Activated naive CD4-positive, alpha-beta T cell treated with anti-CD3 and anti-CD28 coated beads, Interleukin-2, amount 50 U/mL, for 72 hours (primary cell): ENCODE measurements at places on chromosomes 7 and 10.

DNA sequence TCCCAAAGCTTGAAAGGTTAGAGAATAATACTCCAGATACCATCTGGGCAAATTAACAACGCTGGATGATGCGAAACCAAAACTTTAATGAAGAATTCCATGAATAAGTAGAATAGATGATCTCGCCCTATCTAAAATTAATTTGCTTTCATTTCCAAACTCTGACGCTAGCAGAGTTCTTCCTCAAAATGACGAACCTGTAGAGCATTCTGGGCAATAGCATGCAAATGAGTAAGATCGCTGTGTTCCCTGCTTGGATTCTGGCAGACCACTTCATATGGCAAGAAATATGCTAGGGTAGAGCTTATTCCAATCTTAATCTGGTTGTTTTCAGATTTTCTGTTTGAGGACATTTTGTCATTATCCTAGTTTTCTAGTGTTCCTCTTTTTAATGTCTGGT, 36.1 kb upstream of the SMNDC1 start:
- no peak for DNase-seq

- no peak for DNase-seq
Observed at GRCh38 chr10:131697476-131698128, 203.2 kb upstream of the PPP2R2D start.

GRCh38 chr7:143407287-143408251, 1.1 kb downstream of the EPHA1 start:
- no peak for DNase-seq

DNA sequence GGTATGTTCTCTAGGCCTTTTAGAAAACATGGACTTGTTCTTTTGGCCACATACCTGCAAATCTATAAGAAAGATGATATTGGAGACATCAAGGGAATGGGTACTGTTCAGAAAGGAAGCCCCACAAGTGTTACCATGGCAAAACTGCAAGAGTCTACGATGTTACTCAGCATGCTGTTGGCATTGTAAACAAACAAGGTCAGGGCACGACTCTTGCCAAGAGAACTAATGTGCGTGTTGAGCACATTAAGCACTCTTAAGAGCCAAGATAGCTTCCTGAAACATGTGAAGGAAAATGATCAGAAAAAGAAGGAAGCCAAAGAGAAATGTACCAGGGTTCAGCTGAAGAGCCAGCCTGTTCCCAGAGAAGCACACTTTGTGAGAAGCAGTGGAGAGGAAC, 37.1 kb downstream of the SDK1 start:
- no peak for DNase-seq

GRCh38 chr10:123101872-123102271, 33.9 kb upstream of the HMX3 start:
- DNase-seq, result no peak

DNA sequence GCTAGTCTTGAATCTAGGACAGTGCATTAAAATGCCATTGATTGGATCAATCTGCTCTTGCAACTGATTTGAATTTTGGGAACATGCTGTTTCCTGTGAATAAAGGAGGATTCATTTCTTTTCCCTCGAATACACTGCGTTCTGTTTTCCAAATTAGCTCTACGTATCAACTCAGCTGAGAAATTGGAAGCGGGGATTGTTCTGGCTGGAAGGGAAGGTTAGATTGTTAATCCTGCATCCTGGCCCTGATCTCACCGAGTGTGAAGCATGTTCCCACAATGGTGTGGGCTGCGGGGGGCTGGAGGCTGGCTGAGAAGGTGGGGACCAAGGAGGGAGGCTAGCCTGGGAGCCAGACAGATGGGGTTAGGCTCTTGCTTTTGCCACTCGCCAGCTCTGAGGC, 17.6 kb downstream of the HTRA1 start:
- DNase-seq, result no peak

DNA sequence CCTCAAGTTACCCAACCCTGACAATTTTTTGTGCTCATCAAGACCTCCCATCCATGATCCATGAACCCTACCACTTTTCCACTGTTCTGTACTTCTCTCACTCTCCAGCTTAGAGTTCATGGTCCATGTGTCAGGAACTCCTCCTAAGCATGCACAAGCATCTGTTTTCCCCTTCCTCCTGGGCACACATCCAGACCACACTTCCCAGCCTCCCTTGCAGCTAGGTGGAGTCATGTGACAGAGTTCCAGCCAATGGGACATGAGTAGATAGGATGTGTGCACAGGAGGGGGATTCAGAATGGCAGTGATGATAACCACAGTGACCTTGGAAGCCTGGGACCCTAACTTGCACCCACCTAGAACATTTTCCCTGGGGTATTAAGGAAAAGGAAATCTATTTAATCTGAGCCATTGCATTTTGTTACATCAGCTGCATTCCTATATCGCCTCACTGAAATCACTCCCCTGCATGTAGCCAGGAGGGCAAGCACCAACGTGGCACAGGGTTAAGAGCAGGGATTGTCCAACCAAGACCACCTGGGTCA, 9.6 kb upstream of the FRMPD2 start:
- no peak for DNase-seq

- no peak for DNase-seq
Observed at GRCh38 chr7:26959290-26959689, 94.9 kb upstream of the SKAP2 start.

DNA sequence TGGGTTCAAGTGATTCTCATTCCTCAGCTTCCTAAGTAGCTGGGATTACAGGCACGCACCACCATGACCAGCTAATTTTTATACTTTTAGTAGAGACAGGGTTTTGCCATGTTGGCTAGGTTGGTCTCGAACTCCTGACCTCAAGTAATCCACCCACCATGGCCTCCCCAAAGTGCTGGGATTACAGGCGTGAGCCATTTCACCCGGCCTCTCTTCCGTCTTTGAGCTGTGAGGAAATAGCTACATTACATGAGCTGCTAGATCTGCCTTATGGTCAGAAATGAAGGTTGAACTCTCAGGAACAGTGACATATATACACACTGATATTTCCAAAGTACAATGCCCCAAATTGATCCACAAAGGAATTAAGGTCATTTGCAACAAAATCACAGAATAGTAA, 2.4 kb downstream of the BLVRA start:
- DNase-seq, result no peak

GRCh38 chr10:5449823-5450222, 37.5 kb downstream of the NET1 start:
- DNase-seq, result no peak

DNA sequence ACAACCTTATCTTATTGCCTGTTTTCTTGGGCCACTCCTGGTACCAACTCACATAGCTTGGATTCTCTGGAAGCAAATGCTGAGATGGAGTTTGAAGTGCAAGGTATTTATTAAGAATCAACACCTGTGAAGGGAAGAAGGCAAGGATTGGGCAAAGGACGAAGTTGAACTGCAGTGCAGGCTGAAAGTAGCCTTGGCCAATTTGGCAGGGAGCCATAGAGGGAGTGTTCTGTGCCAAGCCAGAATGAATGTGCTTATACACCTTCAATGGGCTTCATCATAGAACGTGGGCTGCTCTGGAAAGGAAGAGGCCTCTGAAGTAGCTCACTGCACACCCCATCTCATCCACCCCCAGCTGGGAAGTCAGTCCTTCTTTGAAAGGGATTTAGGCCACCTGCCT, 79.8 kb upstream of the IFRD1 start:
- no peak for DNase-seq

DNA sequence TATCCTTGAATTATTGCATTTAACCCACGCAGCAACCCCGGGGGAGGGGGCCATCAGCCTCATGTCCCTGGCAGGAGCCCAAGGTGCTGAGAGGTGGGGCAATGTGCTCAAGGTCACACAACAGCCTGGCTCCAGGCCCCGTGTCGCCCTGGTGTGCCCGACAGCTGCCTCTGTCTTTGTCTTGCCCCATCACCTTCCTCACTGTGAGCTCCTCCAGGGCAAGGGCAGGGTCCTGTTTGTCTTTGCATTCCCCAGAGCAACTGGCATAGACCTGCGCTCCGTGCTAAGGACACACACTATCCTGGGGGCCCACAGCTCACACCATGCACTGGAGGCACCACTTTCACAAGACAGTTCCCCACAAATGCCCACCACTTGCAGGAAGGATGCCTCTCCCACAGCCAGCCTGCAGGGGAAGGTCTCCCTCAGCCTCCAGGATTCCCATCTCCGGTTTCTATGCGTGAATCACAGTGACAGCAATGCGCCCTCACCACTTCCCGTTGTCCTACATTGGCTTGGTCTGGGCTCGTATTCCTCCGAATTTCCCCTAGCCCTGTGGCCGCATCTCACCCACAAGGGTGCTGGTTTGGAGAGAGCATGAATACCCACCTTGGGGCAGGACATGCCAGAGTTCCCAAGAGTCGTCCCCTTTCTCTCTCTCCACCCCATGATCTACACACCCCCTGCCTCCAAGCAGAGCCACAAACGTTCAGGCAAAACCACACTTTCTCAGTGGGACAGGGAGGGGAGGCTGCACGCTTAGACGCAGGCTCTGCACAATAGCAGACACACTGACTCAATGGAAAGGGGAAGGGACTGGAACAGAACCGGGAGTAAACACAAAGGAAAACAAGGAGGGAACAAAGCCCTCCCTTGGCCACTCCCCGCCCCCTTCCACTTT, 10.3 kb downstream of the ITPRIP start:
- DNase-seq, result no peak

DNA sequence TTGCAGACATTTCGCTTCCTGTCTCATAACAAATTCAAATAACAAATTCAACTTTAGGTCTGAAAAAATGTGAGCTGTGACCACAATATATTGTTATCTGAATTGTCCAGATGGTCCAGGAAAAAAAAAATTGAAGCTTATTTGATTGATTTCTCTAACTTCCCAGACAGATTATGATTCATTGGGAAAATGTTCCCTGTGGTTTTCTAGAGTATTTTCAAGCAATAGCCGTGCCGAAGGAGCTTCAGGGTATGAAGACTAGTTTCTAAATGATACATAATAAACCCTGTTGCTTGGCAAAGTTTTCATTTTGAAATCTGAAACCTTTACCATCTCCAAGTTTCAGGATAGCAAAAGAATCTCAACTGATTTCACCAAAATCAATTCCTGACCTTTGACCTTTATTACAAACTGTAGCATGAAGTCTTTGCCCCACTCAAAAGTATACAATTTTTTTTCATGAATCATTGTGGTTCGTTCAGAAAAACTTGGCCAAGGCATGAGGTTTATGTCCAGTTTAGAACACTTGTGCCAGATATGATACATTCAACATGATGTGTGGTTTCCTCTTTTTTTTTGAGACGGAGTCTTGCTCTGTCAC, 109.9 kb downstream of the JCAD start:
- no peak for DNase-seq

GRCh38 chr7:32569388-32570289, 74.3 kb downstream of the AVL9 start:
- DNase-seq, result no peak

DNA sequence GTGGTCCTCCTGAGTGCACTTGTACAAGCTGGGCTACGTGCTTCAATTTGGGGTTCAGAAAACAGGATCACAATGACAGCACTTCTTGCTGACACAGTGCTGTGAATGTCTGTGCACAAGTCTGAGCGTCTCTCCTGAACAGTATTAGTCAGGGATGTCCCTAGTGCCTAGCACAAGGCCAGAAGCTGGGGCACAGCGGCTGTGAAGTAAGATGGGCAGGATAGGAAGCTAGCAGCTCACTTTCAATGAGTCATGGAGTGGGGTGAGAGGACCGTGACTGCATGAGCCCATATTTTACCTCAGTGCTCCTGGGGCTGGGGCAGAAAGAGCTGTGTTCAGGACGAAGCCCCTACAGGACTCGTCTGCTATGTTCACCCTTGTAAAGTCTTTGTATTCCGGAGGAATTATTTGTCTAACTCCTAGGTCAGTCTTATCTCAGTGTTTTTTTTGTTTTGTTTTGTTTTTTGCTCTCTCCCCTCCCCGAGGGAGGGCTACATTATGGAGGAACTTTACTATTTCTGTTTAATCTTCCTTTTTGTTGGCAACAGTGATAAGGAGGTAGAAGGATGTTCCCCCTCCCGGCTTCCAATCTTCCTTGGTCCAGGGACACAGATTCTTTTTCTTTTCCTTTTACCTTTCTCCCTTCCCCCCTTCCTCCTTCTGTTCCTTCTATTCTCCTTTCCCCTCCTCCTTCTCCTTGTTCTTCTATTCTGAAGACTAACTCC, 2.8 kb upstream of the LRMDA start:
- no peak for DNase-seq

DNA sequence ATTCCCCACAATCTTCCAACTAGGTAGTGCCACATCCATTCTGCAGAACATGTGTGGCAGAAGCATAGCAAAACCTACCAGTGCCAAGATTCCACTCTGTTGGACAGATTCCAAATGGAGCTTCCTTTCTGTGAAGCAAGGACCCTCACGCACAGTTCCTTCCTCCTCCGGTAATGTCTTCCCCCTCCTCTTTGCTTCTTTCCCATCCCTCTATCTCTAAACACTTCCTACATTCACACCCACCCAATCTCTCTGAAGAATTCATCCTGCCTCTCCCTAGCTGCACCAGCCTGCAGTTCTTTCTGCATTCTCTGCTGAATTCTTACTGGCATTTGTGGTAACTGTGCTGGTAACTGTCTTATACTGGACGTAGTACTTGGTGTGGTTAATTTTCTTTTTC, 124.9 kb downstream of the RNLS start:
- no peak for DNase-seq

GRCh38 chr10:23558361-23558799, 119.5 kb downstream of the OTUD1 start:
- no peak for DNase-seq

GRCh38 chr7:111363099-111363498, 199.2 kb downstream of the IMMP2L start:
- no peak for DNase-seq

DNA sequence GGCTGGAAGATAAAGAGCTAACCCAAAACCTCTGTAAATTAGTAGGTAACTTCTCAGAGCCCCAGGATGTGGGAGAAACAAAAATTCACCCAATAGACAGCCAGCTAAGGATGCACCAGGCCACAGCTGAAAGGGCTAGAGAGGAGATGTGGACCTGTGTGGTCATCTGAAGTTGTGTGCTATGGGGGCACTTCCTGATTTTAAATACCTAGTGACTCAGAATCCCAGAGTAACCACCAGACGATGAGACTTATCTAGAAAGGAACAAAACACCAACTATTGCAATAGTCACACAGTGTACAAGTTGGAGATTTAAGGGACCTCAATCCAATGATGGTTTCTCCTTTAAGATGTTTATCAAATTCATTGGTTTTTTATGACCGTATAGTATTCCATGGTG, 408.3 kb upstream of the ANKRD30A start:
- DNase-seq, result no peak

GRCh38 chr7:90596671-90597562, 796 bp downstream of the CDK14 start:
- DNase-seq, result no peak

DNA sequence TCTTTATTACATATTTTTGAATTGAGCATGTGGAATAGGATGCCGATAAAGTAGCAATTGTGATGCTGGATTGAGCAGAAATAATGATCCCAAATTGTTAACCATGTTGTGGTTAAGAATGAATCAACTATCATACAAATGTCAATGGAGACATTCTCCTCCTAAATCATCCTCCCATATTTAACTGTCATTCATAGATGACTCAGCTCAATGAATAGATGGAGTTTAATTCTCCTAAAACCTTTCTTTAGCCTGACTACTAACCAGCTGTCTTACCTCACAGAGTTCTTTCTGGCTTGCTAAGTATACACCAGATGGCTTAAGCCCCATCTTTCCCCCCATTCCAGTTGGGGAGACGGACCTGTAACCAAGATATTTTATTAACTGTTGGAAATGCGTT, 23.4 kb upstream of the NPS start:
- no peak for DNase-seq
